ENCODE measurements at places on chromosomes 3 and 15. TPM values are rescaled to one million over a fixed set of nuclear protein-coding genes. Genes with fewer than 3 reads are reported as not detected.

DNA sequence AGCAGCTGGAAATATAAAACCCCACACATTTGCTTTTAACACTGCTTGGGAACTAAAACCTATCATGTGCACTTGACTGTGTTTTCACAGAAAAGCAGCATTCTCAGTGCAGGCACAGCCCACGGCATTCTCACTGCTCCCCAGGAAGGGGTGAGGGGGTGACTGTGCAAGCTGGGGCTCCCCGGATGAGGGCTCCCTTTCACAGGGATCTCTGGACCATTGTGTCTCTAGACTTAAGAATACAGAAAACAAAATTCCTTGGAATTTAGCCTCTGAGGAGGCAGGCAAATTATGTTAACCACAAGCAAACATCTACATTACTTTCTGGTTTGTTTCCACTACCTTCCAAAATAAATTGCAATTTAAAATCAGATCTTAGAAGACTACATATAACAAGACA, 100.3 kb downstream of the FSIP1 start:
- no peak for ATAC-seq

- ATAC-seq: no peak
Observed at GRCh38 chr3:70740872-70741271, 428.4 kb upstream of the MDFIC2 start.

DNA sequence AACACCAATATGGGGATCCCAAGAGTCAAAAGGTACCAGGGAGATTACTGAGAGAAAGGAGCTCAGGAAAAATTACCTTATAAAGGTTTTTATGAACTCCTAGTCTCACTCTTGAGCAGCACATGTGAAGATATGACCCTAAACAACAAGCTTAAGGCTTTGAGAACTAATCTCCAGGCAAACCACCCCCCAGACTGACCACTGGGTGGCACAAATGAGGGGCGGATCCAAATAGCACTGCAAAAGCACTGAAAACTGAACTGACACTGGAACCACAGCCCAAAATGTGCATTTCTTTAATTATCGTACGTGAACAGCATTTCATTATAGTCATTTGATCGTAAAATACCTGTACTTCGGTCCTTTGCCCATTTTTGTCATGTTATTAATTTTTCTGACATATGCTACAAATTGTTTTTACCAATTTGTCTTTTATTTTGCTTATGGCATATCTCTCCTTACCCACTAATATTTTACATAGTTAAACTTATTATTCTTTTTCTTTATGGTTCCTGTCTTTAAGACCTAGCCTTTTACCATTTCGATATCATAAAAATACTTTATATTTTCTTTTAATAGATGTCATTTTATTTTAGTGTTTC, 31.5 kb upstream of the TFDP2 start:
- peak; percentile 42 for ATAC-seq

GRCh38 chr15:52378746-52379394, 83.3 kb upstream of the MYO5C start:
- no peak for ATAC-seq

DNA sequence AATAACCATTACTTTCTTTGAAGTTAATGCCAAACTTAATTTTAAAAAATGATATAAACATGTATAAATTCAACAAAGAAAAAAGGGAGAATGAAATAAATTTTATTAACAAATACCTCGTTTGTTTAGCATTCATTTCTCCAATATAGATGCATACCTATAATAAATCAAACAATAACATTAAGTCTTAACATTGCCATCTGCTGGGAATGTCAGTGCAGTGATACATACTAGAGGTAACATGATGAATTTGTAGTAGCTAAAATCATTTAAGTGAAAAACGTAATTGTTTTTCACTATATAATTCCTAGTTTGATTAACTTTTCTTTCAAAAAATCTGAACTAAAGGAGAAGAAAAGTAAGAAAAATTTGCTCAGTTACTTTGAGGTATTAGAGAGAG, 340.2 kb upstream of the CBLB start:
- ATAC-seq: no peak

ACTC1 gene
- total RNA-seq: 1.0 TPM
